A549 (cell line): ENCODE measurements at places on chromosomes 5 and 9. TPM values are rescaled to one million over a fixed set of nuclear protein-coding genes. Genes with fewer than 3 reads are reported as not detected.

CCDC152 gene
- polyA plus RNA-seq: not detected in 3 replicates

PCDHB16 gene
- 0.05 to 0.10 TPM (median 0.08 TPM) in 3 replicates for polyA plus RNA-seq

DNA sequence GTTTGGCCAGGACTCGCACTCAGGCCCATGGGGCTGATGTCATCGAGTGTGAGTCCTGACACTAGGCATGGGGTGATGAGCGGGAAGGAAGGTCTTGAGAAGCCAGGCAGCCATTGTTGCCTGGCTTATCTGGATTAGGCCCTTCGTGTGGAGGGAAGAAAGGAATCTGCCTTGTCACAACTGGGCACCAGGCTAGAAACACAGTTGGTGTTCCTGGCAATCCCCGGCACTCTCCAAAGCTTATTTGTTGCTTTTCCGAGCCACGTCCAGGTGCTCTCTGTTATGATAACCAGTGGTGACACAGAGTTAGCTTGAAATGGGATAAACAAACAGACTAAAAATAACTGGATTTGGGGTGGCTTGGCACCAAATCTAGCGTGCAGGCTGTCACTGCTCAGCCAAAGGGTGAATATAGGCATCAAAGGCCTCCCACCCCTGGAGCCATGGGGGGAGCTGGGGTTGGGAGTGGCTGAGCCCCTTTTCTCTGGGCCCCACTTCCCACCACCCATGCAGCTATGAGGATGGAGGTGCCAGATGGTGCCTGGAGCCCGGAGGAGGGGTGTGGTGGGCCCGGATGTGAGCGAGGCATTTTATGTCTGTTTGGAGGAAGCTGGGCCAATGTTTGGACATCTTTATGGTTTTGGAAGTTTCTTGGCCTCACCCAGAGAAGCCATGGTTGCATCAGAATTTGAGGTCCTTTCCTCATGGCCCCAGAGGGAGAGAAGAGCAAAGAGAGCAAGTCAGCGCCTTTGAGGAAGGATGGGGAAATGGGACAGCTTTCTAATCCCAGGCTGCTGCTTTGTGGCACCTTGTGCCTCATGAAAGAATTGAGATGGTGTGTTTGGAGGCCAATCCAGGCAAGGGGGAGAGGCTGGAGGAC is 98.0 kb upstream of the PITX1 start:
- no peak for DNase-seq

GRCh38 chr5:121378559-121379359 is 472.9 kb upstream of the FTMT start:
- DNase-seq: no peak

GZMA gene
- not detected in 3 replicates for polyA plus RNA-seq

GRCh38 chr9:32728181-32728580 is 55.2 kb upstream of the TMEM215 start:
- no peak for DNase-seq
